ENCODE measurements at places on chromosomes 2 and 18.

- no peak for DNase-seq
Measured at GRCh38 chr2:227030789-227031188, 133.2 kb downstream of the COL4A4 start.

DNA sequence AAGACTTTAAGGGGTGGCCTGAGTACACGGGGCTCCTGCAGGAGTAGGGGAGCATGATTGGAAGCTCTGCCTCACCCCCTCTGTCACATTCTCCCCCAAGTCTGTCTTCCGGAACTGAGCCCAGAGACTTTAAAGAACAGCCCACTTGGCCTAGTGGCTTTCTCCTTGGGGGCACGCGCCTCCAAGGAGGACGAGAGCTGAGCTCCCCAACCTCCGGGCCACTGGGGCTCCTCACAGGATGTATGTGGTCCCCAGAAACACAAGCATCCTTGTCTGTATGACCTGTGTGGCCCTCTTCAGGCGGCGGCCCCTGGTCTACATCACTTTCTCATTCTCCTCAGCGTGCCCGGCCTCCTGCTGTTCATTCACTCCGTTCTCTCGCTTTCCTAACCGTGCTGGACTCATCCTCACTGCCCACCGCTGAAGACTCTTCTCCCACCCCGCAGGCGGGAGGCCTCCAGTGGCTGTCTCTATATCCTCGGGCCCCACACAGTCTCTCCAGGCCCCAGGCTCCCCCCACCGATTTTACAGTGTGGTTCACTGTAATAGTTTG is 23.7 kb downstream of the KCNF1 start:
- DNase-seq, result no peak

GRCh38 chr18:51323961-51324360 is 126.5 kb upstream of the MEX3C start:
- DNase-seq, result no peak

DNA sequence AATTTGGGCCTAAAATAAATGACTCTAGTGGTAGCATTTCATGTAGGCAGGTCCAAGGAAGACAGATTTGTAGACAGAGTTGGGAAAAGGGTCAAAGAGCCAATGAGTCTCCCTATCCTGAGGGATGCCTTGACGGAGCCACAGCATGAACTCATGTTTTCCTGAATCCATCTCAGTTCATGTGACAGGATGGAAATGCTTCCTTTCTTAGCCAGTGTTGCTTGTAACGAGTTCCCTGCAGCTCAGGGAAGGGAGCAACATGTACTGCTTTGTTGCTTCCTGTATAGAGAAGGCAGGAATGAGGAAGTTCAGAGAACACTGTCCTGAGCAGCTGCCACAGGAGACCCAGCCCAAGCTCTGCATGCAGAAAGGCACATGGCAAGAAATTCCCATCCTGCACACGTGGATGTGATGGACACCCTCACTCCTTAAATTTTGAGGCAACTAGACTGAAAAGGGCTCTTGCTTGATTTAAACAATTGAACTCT is 27.9 kb downstream of the TMEM17 start:
- no peak for DNase-seq

DNA sequence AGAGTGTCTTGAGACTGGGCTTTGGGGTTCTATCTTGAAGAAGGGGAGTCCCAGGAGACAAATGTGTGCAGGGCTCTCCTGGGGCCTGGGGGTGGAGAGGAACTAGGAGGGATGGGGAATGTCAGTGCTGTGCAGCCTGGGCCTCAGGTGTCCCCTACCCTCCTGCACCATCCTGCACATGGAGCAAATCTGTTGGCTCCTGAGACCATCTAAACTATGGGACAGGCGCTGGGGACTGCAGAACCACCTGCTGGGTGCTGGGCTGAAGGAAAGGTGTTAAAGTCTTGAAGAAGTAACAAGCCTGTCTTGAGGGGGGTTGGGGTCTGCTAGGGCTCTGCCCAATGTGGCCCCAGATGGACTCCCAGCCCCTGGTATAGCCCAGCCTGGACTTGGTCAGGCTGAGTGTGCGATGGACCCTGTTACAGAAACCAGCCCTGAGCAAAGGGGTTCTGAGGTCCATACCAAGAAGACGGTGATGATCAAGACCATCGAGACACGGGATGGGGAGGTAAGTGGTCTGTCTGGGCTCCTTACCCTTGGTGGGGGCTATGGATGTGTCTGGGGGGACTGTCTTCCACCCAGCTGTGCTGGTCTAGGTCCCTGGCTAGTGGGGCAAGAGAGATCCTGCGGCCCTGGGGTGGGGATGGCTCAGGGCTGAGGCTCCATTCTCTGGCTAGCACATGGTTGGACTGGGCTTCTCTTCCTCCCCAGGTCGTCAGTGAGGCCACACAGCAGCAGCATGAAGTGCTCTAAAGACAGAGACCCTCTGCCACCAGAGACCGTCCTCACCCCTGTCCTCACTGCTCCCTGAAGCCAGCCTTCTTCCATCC is 7.3 kb downstream of the DES start:
- DNase-seq, result no peak

DNA sequence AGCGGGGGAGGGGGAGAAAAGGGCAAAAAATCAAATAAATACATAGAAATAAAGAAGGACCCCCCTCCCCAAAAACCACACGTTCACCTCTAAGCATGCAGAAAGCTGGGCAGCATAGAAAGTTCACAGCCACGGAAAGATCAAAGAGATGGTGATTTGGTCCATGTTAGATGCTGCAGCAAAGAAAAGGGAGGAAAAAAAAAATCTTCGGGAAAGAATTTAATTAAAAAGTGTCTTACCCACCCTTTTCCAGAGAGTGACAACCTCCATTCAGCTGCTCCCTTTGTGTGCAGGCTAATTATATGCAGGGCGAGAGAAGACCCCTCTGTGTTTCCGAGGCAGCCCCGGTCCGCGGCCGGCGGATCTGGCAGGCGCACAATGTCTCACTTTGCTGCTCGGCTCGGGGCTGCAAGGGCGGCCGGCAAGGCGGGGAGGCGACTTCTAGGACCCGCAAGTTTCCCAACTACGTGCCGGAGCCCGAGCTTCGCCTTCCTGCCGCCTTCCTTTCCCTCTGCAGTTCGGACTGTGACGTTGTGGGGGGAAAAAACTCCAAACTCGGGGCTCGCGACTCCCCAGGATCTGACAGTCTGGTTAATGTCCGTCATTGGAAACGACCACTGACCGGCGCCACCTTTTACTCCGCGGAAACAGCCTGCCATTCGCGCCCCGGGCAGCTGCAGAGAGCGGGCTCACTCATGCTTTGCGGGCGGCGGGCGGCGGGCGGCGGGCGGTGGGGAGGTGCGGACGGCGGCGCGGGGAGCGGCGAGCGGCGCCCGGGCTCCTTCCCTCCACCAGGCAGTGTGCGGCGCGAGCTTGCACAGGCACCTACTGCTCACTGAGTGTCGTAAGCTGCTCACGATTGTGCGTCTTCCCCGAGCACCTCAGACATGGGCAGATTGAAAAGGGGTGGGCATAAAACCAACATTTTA is at the start of gene LRRTM1:
LRRTM1 (minus strand) TSS at position 844 of the 929 bp plus-strand sequence. CDS start 933 bp downstream, outside the sequence.
- DNase-seq, result no peak

DNA sequence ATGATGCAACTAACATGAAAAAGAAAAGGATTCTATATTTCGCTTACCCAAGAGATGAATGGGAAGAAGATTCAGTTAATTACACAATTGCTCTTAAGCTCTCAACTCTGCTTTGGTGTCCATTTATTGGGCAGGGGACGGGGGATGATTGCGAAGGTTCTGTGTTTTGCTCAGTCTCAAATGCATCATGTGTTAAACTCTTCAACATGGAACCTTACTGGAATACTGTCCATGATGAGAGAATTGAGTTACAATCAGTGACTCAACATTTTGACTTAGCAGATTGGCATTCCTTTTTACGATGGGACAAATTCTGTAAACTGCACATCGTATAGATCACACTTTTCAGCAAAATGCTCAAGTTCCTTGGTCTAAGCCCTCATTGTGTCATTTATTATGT is 135.6 kb downstream of the RBMS1 start:
- no peak for DNase-seq

- DNase-seq, result no peak
Measured at GRCh38 chr2:24739354-24740025, 53.7 kb downstream of the PTRHD1 start.

DNA sequence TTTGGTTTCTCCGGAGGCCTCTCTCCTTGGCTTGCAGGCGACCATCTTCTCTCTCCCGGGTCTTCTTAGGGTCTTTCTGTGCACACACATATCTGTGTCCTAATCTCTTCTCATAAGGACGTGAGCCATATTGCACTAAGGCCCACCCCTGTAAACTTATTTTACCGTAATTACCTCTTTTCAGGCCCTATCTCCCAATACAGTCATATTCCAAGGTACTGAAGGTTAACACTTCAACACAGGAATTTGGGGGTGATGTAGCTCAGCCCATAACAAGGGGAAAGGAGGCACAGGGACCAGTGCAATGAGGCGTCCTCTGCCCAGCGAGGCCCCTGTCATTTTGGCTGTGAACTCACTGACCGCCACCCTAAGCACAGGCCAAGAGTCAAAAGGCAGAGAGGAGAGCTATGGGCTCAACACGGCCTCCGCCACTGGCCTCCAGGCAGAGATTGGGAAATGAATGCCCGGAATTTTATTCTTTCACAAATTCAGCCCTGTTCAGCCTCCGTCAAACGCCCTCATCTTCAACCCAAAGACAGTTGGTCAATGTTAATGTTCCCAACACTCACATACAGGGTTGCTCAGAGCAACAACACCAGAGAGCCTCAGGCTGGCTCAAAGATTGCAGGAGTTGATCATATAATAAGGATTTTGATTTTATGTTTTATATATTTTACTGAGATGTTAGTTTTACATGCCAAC is 15.9 kb upstream of the NMUR1 start:
- DNase-seq, result no peak

GRCh38 chr18:50073319-50073718 is 121.6 kb downstream of the MYO5B start:
- DNase-seq, result no peak

DNA sequence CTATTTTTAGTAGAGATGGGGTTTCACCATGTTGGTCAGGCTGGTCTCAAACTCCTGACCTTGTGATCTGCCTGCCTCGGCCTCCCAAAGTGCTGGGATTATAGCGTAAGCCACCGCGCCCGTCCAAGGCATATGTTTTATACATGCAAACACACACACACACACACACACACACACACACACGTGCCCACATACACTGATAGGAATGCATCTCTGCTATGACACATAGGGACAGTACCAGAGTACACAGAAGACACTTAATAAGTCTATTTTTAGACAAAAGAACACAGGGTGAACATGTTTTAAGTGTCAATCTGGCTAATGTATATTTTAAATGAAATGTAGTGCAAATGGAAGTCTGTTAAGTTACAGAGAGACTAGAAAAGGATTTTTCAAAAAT is 10.7 kb upstream of the RNF103 start:
- DNase-seq, result no peak

DNA sequence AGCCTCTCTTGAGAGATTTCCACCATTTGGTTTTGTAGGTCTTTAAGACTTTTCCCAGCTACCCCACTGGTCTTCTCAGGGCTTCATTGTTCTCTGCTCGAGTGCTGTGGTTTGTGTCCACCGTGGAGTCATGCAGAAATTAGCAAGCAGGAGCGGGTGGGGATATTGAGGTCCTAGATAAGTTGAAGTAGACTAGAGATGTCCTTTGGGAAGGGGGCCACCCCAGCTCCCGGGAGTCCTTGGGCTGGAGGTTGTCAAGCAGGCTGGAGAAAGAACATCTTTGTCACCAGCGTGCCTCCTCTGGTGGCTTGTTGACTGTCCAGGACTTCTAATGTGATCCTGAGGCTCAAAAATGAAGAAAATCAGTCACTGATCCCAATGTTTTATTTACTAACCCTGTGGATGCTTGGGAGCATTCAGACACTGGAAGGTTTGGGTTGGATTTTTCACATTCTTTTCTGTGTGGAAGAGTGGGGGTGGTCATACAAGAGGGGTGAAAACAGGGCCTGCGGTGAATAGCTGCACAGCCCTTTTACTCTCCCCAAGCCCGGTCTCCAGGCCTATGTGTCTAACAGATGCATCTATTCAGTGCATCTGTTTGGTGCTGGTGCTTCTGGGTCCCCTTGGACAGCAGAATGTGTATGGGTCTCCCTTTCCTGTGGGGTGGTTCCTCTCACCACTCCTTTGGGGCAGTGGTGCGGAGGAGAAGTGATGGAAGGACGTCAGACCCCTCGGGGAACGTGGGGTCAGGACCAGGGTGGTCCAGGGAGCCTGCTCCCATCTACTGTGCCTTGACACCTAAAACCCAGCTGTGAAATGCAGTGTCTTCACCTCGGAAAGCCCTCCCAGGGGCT is 208.1 kb downstream of the KLHL29 start:
- no peak for DNase-seq

- DNase-seq, result no peak
Measured at GRCh38 chr2:144137705-144138428, 382.1 kb downstream of the ZEB2 start.

DNA sequence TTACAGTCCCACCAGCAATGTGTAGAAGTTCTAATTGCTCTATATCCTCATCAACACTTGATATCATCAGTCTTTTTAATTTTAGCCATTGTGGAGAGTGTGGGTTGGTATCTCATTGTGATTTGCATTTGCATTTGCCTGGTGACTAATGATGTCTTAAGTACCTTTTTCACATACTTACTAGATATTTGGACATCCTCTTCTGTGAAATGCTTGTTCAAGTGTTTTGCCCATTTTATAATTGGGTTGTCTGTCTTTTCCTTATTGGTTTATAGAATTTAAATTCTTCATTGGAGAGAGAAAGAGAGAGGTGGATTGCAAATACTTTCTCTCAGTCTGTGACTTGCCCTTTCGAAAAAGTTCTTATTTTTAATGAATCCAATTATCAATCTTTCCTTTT is 14.0 kb upstream of the PPP1CB start:
- DNase-seq, result no peak
